ENCODE measurements at places on chromosomes 13 and 19.

GRCh38 chr19:6258812-6259311 lies 20.9 kb downstream of the MLLT1 start:
- no peak for DNase-seq

GRCh38 chr19:6693056-6693471 lies 23.1 kb upstream of the TNFSF14 start:
- DNase-seq: no peak

- no peak for DNase-seq
Observed at GRCh38 chr13:98050041-98050466, 92.8 kb upstream of the FARP1 start.

DNA sequence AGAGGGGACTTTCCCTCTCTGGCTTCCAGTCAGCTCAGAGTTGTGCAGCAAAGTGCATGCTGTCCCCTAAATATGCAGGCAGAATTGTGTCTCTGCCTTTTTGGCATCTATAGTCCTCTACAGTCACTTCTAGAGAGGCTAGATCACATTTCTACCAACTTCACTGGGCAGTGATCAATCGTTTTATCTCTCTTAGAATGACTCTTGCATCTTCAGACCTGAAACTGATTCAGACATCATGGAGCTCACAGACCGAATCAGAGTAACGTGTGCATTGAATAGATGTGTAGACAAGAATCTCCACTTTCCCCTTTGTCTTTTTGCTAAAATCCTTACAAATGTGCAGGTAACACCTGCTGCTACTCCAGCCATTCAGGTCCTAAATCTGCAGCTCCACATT lies 6.2 kb downstream of the ZNF253 start:
- peak; percentile 6 for DNase-seq

DNA sequence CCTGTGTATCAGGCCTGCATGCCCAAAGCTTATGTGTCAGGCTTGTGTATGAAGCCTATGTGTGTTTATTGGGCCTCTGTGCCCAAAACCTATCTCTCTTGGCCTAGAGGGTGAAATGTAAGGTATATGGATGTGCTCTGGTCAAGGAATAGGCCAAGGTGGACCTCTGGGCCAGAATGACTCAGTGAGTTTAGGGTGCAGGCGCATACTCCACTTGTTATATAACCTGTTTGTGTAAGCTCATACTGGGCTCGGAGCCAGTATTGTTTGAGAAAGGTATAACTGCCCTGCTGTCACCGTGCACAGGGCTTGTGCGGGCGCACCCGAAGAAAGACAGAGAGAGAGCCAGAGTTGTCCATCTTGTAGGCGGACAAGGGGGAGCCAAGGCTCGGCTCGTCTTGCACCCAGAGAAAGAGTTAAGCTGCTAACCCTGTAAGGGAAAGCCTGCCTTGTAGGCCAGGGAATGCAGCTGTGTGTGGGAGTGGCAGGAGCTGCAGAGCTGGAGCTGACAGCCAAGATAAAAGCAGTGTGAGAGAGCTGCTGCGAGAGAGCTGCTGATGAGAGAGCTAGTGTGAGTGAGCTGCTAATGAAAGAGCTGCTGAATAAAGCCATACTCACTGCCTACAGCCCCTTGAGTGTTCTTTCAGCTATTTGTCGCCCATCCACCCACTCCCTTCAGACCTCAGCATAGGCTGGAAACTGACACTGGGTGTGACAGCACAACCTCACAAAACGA lies 43.4 kb upstream of the N4BP2L1 start:
- DNase-seq: no peak

DNA sequence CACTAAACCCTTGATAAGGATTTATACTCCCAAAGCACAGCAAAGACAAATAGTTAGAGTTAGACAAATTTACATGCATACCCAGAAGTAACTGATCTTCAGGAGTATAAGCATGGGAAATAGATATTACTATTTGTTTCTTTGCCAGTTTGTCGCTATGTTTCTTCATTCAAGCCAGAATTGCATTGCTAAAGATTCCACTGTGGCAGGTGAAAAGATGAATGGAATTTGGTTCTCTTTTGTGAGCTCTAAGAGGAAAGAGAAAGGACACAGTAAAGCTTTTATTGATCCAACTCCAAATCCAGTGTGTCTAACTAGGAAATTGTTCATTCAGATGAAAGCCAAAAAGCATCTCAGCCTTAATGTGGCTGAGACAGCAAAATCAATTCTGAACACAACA lies 292.3 kb upstream of the SPRY2 start:
- DNase-seq: no peak

DNA sequence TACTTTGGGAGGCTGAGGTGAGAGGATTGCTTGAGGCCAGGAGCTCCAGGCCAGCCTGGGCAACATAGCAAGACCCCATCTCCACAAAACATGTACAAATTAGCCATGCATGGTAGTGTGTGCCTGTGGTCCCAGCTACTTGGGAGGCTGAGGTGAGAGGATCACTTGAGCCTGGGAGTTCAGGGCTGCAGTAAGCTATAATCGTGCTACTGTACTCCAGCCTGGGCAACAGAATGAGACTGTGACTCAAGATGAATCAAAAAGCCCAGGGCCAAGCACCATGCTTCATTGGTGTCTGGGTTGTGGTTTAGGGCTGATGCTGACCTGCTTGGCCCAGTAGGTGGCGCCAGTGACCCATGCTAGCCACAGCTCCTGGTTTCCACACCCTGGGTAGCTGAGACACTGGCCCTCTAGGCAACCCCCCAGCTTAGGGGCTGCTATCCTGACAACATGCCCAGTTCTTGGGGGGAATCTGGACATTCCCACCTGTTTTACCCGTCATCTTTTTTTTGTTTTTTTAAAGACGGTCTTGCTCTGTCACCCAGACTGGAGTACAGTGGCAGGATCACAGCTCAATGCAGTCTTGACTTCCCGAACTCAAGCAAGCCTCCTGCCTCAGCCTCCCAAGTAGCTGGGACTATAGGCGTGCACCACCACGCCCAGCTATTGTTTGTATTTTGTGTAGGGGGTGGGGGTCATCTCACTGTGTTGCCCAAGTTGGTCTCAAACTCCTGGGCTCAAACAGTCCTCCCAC lies 5.5 kb downstream of the CCDC124 start:
- peak; percentile 84 for DNase-seq

DNA sequence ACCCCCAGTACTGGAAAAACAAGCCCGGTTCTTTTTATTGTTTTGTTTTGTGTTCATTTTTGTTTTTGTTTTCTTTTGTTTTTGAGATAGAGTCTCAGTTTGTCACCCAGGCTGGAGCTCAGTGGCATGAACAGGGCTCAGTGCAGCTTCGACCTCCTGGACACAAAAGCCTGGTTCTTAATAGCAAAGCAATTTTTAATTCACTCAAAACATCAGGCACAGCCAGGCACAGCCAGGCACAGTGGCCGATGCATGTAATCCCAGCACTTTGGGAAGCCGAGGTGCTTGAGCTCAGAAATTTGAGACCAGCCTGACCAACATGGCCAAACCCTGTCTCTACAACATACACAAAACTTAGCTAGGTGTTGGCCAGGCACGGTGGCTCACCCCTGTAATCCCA lies 30.7 kb downstream of the INSR start:
- DNase-seq: no peak

- peak; percentile 94 for DNase-seq
Observed at GRCh38 chr13:31045286-31046081, 113.0 kb downstream of the TEX26 start.

DNA sequence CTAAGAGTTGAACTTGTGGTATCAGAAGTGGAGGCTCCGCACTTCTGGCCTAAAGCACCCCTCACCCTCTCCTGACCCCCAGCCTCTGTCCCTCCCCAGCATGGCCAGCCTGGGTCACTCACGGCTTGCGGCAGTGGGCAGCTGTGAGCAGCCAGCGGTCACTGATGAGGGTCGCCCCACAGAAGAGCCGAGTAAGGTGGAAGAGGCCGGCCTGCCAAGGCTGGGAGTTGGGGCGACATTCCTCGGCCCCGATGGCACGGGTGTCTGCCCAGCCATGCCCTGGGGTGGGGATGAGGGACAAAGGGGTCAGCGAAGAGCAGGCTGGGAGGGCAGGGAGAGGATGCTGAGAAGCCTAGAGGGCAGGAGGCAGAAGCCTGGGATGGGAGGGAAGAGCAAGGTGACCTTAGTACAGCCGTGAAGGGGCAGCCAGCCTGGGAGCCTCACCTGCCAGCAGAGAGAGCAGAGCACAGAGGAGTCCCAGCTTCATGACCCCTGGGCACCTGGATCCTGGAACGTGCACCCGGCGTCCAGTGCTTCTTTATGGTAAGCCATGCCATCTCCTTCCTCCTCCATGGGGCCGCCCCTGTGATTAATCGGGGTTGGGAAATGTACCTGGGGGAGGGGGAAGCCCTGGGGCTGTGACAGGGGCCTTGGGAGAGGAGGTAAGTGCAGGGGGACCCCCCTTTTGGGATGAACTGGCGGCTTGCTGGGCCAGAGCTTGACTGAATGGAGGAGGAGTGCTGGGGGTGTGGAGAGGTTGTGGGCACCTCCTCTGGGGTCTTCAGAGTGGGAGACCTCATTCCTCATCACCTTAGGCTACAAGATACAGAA lies 7.9 kb upstream of the KLK8 start:
- DNase-seq: no peak

DNA sequence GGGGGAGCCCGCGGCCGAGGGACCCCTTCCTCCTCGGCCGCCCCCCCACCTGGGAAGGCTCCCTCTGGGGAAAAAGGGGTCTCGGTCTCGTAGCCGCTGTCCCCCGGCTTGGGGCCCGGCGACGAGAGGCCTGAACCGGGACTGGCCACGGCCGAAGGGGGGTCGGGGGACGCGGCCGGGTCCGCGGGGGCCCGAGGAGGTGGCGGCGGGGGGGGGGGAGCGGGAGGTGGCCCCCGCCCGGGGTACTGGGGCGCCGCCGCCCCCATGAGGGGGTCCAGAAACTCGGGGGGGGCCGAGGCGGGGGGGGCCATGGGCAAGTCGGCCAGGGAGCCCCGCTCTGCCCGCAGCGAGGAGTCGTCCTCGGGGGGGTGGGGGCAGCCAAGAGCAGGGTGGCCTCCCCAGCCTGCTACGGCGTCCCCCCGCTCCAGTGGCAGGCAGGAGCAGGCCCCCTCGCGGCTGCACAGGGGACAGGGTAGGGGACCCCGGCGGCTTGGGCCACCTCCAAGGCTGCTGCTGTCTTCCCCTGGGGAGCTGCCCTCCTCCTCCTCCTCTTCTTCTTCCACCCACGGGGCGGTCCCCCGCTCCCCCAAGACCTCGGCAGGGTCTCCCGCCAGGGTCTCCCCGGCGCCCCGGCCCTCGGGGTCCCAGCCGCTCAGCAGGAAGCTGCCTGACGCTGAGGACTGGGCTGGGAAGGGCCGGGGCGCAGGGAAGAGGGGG lies 12.9 kb downstream of the LMTK3 start:
- DNase-seq: no peak

GRCh38 chr19:51324167-51324481 lies 12.7 kb downstream of the IGLON5 start:
- DNase-seq: no peak

GRCh38 chr19:10566658-10567410 lies 1.0 kb upstream of the KRI1 start:
- DNase-seq: peak; percentile 75

DNA sequence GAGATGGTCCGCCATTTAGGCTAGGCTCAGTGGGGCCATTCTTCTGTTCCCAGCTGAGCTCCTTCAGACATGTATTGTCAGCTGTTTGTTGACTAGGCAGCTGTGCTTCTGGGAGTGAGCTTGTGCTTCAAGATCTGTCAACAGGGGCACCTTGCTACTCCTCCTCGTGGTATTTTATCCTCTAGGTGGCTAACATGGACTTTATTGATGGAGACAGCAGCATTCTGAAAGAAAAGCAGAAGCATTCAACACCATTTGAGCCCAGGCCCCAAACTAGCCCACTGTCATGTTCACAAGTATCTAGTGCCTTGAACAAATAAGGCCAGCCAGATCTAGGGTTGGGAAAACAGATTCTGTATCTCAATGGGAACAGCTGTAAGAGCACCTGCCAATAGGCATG lies 65.9 kb downstream of the ZNF429 start:
- no peak for DNase-seq

DNA sequence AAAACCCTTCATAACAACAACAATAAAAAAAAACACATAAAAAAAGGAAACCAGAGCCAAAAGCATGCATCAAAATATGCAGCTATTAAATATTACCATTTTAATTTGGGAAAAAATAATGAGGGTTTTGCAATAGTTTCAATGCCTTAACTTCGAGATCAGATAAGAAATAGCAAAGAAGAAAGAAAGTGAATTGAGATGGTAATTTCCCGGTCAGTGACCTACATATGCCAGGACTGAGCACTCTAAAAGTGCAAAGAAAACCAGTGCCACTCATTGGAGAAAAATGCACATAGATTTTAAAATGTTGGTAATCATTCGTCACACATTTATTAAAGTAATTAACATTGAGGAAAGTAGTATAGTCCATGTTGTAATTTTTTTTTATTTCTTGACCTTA lies 944.2 kb downstream of the EFNB2 start:
- no peak for DNase-seq

GRCh38 chr13:39783051-39783450 lies 127.6 kb downstream of the COG6 start:
- DNase-seq: no peak

- no peak for DNase-seq
Observed at GRCh38 chr13:51221674-51222036, 543 bp upstream of the FAM124A start.

- no peak for DNase-seq
Observed at GRCh38 chr19:45008552-45008951, 7.3 kb downstream of the RELB start.

GRCh38 chr13:83879431-83880171 lies 2.7 kb downstream of the SLITRK1 start:
- DNase-seq: no peak

DNA sequence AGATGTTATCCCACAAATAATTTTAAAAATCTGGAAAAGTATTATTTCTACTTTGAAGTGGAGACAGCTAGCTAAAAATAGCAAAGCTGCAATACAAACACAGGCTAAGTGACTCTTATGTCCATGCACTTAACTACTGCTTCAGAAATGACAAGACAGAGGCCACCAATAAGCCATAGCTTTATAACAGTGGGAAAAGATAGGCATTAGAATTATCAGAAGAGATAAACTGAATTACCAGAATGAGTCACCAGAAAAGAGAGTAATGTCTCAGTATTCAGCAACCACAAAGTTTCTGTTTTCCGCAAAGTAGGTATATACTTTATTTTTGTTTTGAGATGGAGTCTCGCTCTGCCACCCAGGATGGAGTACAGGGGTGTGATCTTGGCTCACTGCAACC lies 17.1 kb downstream of the CLN5 start:
- peak; percentile 76 for DNase-seq

DNA sequence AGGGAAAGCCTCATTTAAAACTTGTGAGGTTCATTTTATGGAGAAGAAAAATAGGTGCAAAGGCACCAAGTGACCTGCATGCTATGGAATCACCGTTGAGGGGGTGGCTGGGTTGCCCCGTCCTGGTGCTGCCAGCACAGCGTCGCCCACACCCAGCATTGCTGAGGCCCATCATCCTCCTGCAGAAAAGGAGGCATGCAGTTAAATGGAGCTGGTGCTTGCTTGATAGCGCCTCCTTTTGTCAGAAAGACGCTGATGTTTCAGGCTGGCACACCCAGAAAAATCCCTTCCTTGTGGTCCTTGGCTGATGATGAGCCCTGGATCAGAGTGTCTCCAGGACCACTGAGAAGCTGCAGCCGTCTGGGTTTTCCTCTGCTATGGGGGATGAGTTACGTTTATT lies 36.9 kb downstream of the DHRS12 start:
- no peak for DNase-seq

- DNase-seq: no peak
Observed at GRCh38 chr13:27463500-27463899, 13.1 kb upstream of the MTIF3 start.

Measured in activated CD4-positive, alpha-beta T cell treated with anti-CD3 and anti-CD28 coated beads, Interleukin-2, amount 50 U/mL, for 16 hours (primary cell).